ENCODE measurements at places on chromosomes 4 and X. TPM values are rescaled to one million over a fixed set of nuclear protein-coding genes. Genes with fewer than 3 reads are reported as not detected.

GRCh38 chrX:108473979-108474378 is 34.3 kb downstream of the COL4A5 start:
- no peak for DNase-seq

- DNase-seq: no peak
These were observed 110.6 kb upstream of the LIMCH1 start for GRCh38 chr4:41427306-41427882.

SSX2 gene
- total RNA-seq: not detected

DNA sequence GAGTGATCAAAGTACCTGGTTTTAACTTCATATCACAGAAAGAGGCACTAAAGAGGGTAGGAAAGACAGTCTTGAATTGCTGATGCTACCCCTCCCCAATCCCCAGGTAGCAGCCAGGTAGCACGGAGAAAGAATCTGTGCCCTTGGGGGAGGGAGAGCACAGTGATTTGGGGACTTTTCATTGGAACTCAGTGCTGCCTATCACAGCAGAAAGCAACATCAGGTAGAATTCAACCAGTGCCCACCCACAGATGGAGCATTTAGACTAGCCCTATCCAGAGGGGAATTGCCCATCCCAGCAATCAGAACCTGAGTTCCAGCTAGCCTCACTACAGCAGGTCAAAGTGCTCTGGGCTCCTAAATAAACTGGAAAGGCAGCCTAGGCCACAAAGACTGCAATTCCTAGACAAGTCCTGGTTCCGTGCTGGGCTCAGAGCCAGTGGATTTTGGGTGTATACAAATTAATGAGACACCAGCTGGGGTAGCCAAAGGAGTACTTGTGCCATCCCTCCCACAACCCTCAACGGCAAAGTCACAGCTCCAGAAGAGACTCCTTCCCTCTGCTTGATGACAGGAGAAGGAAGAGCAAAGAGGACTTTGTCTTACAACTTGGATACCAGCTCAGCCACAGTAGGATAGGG is 228.1 kb downstream of the THOC2 start:
- DNase-seq: no peak

DNA sequence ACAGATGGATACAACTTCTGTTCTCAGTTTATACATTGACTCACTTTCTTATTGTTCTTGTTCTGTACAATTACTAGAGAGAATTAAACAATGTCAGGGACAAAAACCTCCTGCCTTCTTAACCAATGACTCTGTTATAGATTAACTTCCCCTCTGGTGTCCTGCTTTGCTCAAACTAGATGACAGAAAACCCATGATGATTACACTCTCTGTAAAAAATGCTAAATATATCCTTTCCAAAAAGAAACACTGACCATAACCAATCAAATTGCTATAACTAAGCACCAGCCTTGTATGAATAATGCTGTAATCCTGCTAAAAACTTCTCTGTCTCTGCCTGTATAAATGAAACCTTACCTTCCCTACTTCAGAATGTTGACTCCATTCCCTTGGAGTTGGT is 29.8 kb upstream of the IL13RA2 start:
- no peak for DNase-seq

- no peak for DNase-seq
These were observed 475.4 kb upstream of the HS3ST1 start for GRCh38 chr4:11904117-11904535.

- no peak for DNase-seq
These were observed 101.7 kb downstream of the CORIN start for GRCh38 chr4:47736146-47736545.
